Activated naive CD8-positive, alpha-beta T cell treated with anti-CD3 and anti-CD28 coated beads for 36 hours (primary cell): ENCODE measurements at places on chromosomes 7 and 10. TPM values are rescaled to one million over a fixed set of nuclear protein-coding genes. Genes with fewer than 3 reads are reported as not detected.

Gene THNSL1
- total RNA-seq, result 10.1 TPM

GRCh38 chr10:75976681-75977080 lies 545.3 kb downstream of the LRMDA start:
- DNase-seq, result no peak
- H3K4me1 ChIP-seq, result no peaks in the 10 kb centered on the region
- no peaks in the 10 kb centered on the region for H3K36me3 ChIP-seq
- no peak overlapping the region for H3K27ac ChIP-seq

DNA sequence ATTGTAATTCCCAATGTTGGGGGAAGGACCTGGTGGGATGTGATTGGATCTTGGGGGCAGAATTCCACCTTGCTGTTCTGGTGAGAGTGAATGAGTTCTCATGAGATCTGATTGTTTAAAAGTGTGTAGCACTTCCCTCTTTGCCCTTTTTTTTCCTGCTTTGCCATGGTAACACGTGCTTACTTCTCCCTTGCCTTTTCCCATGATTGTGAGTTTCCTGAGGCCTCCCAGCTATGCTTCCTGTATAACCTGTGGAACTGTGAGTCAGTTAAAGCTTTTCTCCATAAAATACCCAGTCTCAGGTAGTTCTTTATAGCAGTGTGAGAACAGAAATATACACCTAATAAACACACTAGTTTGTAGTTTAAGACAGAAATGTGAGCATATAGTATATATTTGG lies 166.8 kb upstream of the MAGI2 start:
- H3K27ac ChIP-seq, result no peak overlapping the region
- H3K4me3 ChIP-seq, result no peak overlapping the region
- no peaks in the 10 kb centered on the region for H3K4me1 ChIP-seq
- H3K27me3 ChIP-seq, result no peaks in the 10 kb centered on the region
- no peak for DNase-seq

- H3K27me3 ChIP-seq, result peaks cover 3% of the 10 kb centered on the region
- no peaks in the 10 kb centered on the region for H3K36me3 ChIP-seq
- no peaks in the 10 kb centered on the region for H3K4me1 ChIP-seq
- no peak for DNase-seq
- no peak overlapping the region for H3K4me3 ChIP-seq
These were observed 352.0 kb downstream of the PCLO start for GRCh38 chr7:82810558-82811259.

DNA sequence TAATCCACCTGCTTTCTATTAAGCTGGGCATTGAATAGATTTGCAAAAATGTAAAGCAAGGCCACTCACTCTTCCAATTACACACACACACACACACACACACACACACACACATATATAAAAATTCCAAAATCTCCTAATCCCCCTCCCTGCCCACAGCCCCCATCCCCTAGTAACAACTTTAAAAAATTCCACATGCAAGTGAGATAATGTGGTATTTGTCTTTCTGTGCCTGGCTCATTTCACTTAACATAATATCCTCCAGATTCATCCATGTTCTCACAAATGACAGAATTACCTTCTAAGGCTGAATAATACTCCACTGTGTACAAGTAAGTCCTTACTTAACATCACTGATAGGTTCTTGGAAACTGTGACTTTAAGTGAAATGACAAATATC lies 24.2 kb downstream of the SH2D4B start:
- no peaks in the 10 kb centered on the region for H3K27me3 ChIP-seq
- no peaks in the 10 kb centered on the region for H3K36me3 ChIP-seq
- H3K4me3 ChIP-seq, result no peak overlapping the region
- no peak for DNase-seq
- peaks cover 3% of the 10 kb centered on the region for H3K4me1 ChIP-seq
- no peak overlapping the region for H3K27ac ChIP-seq

DNA sequence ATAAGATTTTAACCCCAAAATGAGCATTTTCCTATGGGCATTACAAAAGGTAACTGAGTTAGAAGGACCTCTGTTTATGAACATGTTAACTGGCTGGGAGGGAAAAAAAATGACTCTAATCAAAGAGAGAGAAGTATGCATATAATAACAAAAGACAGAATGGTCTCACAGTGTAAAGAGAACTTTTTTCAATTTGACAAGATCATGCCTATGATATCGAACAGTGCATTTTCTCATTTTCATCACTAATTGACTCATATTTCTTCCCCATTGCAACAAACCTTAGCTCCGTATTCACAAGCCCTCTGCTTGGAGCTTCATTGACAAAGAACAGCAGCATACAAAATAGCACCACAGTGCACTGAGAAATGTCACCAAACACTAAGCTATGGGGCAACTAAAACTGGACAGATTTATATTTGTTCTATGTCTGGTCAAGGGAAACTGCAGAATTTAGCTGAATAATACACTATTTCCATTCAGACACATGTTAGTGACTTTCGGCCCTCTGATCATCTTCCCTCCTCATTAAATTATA lies 45.6 kb downstream of the SMURF1 start:
- H3K27me3 ChIP-seq, result no peaks in the 10 kb centered on the region
- no peak for DNase-seq
- peaks cover 37% of the 10 kb centered on the region for H3K36me3 ChIP-seq
- peaks cover 26% of the 10 kb centered on the region for H3K4me1 ChIP-seq
- H3K4me3 ChIP-seq, result no peak overlapping the region
- no peak overlapping the region for H3K27ac ChIP-seq

DNA sequence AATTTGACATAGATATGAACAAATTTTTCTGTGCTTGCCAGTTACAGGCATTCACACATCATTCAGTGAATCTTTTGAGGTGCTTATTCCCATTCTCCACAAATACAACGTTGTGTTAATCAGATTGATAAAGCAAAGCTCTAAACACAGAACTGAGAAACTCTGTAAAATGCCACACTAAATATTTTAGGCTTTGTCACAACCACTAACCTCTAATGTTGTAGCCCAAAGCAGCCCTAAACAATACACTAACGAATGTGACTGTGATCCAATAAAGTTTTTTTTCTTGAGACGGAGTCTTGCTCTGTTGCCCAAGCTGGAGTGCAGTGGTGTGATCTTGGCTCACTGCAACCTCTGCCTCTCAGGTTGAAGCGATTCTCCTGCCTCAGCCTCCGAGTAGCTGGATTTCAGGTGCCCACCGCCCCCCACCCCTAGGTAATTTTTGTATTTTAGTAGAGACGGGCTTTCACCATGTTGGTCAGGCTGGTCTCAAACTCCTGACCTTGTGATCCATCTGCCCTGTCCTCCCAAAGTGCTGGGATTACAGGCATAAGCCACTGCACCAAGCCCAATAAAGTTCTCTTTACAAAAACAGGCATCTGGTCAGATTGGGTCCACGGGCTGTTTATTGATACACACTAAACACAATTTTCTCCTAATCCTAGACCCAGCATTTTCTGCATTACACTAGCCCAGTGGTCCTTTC lies 6.9 kb downstream of the CYCS start:
- H3K27ac ChIP-seq, result peak overlapping the region; percentile 67
- peaks cover 41% of the 10 kb centered on the region for H3K36me3 ChIP-seq
- H3K4me3 ChIP-seq, result no peak overlapping the region
- no peak for DNase-seq
- peaks cover 43% of the 10 kb centered on the region for H3K4me1 ChIP-seq

Gene ANKRD26
- total RNA-seq, result 10.3 TPM

Gene ELN
- total RNA-seq, result not detected

Gene CLDN4
- 0.33 TPM for total RNA-seq

GRCh38 chr7:141276031-141276430 lies 202.2 kb downstream of the TMEM178B start:
- no peaks in the 10 kb centered on the region for H3K36me3 ChIP-seq
- no peak overlapping the region for H3K4me3 ChIP-seq
- no peaks in the 10 kb centered on the region for H3K27me3 ChIP-seq
- no peak for DNase-seq

GRCh38 chr7:114944745-114945625 lies 23.1 kb downstream of the MDFIC start:
- H3K36me3 ChIP-seq, result peaks cover 69% of the 10 kb centered on the region
- no peak for DNase-seq
- no peak overlapping the region for H3K4me3 ChIP-seq
- no peaks in the 10 kb centered on the region for H3K27me3 ChIP-seq

Gene PIP
- total RNA-seq, result not detected

Gene ITPRID1
- total RNA-seq, result not detected

GRCh38 chr7:35969066-35969465 lies 168.2 kb downstream of the SEPTIN7 start:
- peaks cover 3% of the 10 kb centered on the region for H3K4me1 ChIP-seq
- no peak overlapping the region for H3K4me3 ChIP-seq
- DNase-seq, result no peak
- H3K27ac ChIP-seq, result no peak overlapping the region
- H3K27me3 ChIP-seq, result peaks cover 41% of the 10 kb centered on the region

Gene STAG3
- total RNA-seq, result 21.4 TPM

- peaks cover 7% of the 10 kb centered on the region for H3K4me1 ChIP-seq
- no peak for DNase-seq
- no peak overlapping the region for H3K4me3 ChIP-seq
These were observed 194.9 kb upstream of the MGMT start for GRCh38 chr10:129272176-129272575.

- peaks cover 2% of the 10 kb centered on the region for H3K4me1 ChIP-seq
- DNase-seq, result no peak
- no peak overlapping the region for H3K4me3 ChIP-seq
- H3K36me3 ChIP-seq, result no peaks in the 10 kb centered on the region
- H3K27me3 ChIP-seq, result peaks cover 35% of the 10 kb centered on the region
These were observed 50.0 kb upstream of the EMX2 start for GRCh38 chr10:117492504-117492903.
